ENCODE measurements at places on chromosomes 12 and 14. TPM values are rescaled to one million over a fixed set of nuclear protein-coding genes. Genes with fewer than 3 reads are reported as not detected.
A peak's percentile ranks its signal among the peaks of the same experiment; 100 is the strongest.

DNA sequence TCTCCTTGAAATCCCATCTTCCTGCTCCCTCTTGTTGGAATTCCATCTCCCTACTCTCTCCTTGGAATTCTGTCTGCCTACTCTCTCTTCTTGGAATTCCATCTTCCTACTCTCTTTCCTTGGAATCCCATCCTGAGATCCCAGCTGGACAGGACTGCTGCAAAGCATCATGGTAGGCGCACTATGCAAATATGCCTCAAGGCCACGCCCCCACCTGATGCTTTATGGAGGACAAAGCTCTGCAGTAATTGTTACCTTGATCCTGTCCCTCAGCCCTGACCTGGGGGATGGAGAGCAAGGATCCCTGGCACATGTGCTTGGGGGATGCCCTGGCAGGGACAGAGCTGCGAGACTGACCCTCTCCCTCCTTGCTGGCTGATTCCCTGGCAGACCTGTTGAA lies 185.6 kb downstream of the TBX5 start:
- no peaks in the 10 kb centered on the region for H3K27me3 ChIP-seq
- no peaks in the 10 kb centered on the region for H3K4me1 ChIP-seq
- H3K4me3 ChIP-seq: no peak overlapping the region
- H3K27ac ChIP-seq: no peak overlapping the region

GRCh38 chr12:123059500-123059899 lies 79.0 kb downstream of the ARL6IP4 start:
- no peak overlapping the region for H3K27ac ChIP-seq
- no peaks in the 10 kb centered on the region for H3K36me3 ChIP-seq
- H3K27me3 ChIP-seq: no peaks in the 10 kb centered on the region
- peaks cover 22% of the 10 kb centered on the region for H3K4me1 ChIP-seq

DNA sequence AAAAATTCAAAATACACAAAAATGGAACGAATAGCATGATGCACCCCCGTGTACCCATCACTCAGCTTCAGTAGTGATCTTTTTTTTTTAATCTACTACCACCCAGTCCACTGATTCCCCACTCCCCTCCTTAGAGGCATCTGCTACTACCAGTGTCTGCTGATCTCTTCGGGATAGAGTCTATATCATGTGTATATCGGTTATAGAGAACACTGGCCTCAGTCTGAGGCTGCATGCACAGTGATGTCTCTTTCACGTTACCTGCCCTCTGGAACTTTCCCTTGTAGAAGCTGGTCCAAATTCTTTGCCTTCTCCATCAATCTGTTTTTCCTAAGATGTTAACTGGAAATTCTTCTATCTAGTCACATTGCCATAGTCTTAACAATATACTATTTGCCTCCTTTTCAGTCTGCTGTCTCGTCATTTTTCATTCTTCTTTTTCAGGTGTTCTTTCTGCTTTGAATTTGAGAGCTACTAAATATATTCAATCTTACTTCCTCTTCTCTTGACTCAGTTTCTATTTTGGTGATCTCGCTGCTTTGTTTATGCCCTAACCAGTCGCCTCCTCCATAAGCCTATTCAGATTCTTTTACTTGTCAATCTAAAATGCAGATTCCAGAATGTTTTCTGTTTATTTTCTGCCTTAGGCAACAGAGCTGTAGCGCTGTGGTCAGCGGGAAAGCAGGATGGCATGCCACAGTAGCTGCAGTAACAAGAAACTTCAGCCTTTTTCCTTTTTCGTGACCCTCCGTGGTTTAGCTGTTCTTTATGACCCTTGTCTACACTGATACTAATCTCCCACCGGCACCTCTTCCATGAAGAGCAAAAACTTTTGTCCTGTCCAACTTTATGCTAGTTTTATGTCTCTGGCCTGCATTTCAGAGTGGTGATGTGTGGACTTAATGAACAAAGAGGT lies 67.0 kb downstream of the FBXW8 start:
- peaks cover 9% of the 10 kb centered on the region for H3K36me3 ChIP-seq
- no peaks in the 10 kb centered on the region for H3K27me3 ChIP-seq
- no peaks in the 10 kb centered on the region for H3K4me1 ChIP-seq
- H3K27ac ChIP-seq: no peak overlapping the region

GRCh38 chr12:52351196-52352059 lies 15.9 kb downstream of the KRT85 start:
- no peak overlapping the region for H3K4me3 ChIP-seq
- H3K27me3 ChIP-seq: no peaks in the 10 kb centered on the region
- no peak for DNase-seq
- H3K36me3 ChIP-seq: no peaks in the 10 kb centered on the region
- no peaks in the 10 kb centered on the region for H3K4me1 ChIP-seq
- H3K27ac ChIP-seq: no peak overlapping the region

DNA sequence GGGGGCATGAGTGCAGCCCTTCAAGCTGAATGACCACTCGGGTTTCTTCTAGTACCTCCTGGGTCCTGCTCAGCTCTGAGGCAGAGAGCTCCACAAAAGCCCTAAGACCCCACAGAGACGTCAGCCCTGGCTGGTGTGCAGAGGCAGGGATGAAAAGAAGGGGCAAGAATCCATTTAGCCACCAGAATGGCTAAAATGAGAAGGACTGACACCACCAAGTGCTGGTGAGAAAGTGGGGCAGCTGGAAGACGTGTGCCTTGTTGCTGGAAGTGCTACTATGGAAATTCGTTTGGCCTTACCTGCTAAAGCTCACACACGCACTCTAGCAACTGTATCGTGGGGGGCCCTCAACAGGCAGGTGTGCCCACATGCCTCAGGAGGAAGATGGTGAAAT lies 26.7 kb downstream of the RILPL1 start:
- H3K36me3 ChIP-seq: no peaks in the 10 kb centered on the region
- H3K27ac ChIP-seq: no peak overlapping the region
- H3K27me3 ChIP-seq: no peaks in the 10 kb centered on the region
- DNase-seq: no peak
- H3K4me3 ChIP-seq: no peak overlapping the region
- no peaks in the 10 kb centered on the region for H3K4me1 ChIP-seq

GRCh38 chr12:64029013-64029857 lies 184.7 kb downstream of the SRGAP1 start:
- H3K4me3 ChIP-seq: no peak overlapping the region
- no peaks in the 10 kb centered on the region for H3K36me3 ChIP-seq
- no peaks in the 10 kb centered on the region for H3K4me1 ChIP-seq

DNA sequence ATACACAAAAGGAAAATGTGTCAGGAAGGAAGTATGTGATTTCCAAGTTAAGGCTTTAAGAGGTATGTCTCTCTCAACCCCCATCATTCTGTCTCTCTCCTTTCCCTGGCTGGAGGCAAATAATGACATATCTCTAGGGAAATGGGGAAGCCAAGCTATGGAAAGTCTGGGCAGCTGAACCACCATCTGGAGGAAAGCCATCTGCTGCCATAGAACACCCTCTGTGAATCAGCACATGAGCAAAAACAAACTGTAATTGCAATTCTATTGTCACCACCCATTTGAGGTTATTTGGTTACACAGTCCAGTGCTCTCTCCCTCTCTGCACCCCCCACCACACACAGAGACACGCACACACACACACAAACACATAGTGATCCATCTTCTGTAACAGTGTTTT lies 766.2 kb downstream of the FLRT2 start:
- no peaks in the 10 kb centered on the region for H3K4me1 ChIP-seq
- no peak overlapping the region for H3K27ac ChIP-seq
- H3K36me3 ChIP-seq: no peaks in the 10 kb centered on the region
- DNase-seq: no peak

DNA sequence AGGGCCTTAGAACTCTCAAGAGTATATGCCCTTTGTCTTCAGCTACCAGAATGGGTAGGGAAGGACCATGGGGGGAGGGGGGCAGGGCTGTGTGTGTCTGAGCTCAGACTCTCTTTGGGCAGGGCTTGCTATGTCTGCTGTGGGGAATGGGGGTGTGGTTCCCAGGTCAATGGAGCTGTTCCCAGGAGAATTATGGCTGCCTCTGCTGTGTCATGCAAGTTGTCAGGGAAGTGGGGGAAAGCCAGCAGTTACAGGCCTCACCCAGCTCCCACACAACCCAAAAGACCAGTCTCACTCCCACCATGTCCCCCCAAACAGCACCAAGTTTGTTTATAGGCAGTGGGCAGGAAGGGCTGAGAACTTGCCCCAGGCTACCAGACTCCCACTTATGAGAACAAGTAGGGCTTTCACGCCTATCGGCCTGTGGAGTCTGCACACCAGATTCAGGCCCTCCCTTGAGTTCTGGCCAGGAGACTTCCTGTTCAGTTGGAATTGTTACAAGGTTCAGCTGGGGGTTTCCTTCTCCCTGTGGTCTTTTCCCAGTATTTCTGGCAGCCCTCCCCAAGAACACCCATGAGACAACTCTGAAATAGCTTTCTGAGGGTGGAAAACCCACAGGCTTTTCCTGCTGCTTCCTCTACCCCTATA lies 6.1 kb upstream of the SERPINA11 start:
- no peak for DNase-seq
- no peak overlapping the region for H3K4me3 ChIP-seq
- no peaks in the 10 kb centered on the region for H3K36me3 ChIP-seq

- no peaks in the 10 kb centered on the region for H3K36me3 ChIP-seq
- DNase-seq: no peak
- H3K27me3 ChIP-seq: no peaks in the 10 kb centered on the region
- H3K27ac ChIP-seq: no peak overlapping the region
Observed at GRCh38 chr14:53336729-53337128, 183.6 kb upstream of the DDHD1 start.

DNA sequence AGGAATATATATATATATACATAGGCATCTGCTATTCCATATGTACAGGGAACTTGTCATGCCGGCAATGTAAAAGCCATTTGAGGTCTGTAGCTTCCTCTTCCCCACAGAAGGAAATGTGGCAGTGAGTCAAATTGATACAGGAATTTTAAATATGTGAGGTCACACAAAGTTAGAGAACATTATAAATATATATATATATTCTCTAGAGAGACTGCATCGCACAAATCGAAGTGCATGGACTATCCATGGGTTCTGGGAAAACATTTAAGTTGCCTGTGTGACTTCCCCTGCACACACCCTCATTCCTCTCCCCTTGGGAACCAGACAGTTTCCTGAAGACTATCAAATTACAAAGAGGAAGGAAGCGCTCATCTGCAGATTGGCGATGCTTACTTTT lies 100.9 kb upstream of the CCDC91 start:
- DNase-seq: no peak
- H3K27ac ChIP-seq: no peak overlapping the region
- H3K4me1 ChIP-seq: no peaks in the 10 kb centered on the region

GRCh38 chr12:105359856-105360255 lies 29.4 kb downstream of the C12orf75 start:
- H3K27ac ChIP-seq: no peak overlapping the region
- H3K4me3 ChIP-seq: no peak overlapping the region
- no peaks in the 10 kb centered on the region for H3K27me3 ChIP-seq
- H3K36me3 ChIP-seq: no peaks in the 10 kb centered on the region
- no peak for DNase-seq

GRCh38 chr12:13976028-13976584 lies 5.3 kb downstream of the GRIN2B start:
- H3K4me3 ChIP-seq: no peak overlapping the region
- no peaks in the 10 kb centered on the region for H3K36me3 ChIP-seq

- H3K4me1 ChIP-seq: peaks cover 46% of the 10 kb centered on the region
- H3K4me3 ChIP-seq: no peak overlapping the region
- H3K27me3 ChIP-seq: no peaks in the 10 kb centered on the region
- no peaks in the 10 kb centered on the region for H3K36me3 ChIP-seq
- H3K27ac ChIP-seq: peak overlapping the region; percentile 36
Observed at GRCh38 chr12:111314953-111315539, 53.8 kb downstream of the PHETA1 start.

GRCh38 chr14:104695660-104696000 lies 6.2 kb downstream of the INF2 start:
- no peak overlapping the region for H3K27ac ChIP-seq
- H3K4me1 ChIP-seq: peaks cover 34% of the 10 kb centered on the region
- no peaks in the 10 kb centered on the region for H3K36me3 ChIP-seq
- H3K27me3 ChIP-seq: no peaks in the 10 kb centered on the region
- DNase-seq: no peak
- H3K4me3 ChIP-seq: no peak overlapping the region

DNA sequence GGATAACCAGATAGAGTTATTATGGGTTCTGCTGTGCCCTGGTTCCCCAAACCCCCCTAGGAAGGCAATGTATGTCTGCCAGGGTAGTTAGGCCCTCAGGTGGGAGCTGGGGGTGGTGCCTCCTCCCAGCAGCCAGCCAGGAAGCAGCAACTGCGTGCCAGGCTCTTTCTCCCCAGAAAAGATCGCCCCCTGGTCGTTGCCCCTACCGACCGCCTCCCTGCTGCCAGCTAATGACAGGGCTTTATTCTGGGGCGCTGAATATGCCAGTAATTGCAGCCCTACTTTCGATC lies 36.3 kb downstream of the IQSEC3 start:
- H3K4me1 ChIP-seq: no peaks in the 10 kb centered on the region
- H3K27ac ChIP-seq: no peak overlapping the region
- no peaks in the 10 kb centered on the region for H3K27me3 ChIP-seq
- no peak for DNase-seq

GRCh38 chr12:56840922-56841321 lies 77.8 kb downstream of the HSD17B6 start:
- H3K27ac ChIP-seq: no peak overlapping the region
- no peaks in the 10 kb centered on the region for H3K36me3 ChIP-seq
- no peak for DNase-seq

DNA sequence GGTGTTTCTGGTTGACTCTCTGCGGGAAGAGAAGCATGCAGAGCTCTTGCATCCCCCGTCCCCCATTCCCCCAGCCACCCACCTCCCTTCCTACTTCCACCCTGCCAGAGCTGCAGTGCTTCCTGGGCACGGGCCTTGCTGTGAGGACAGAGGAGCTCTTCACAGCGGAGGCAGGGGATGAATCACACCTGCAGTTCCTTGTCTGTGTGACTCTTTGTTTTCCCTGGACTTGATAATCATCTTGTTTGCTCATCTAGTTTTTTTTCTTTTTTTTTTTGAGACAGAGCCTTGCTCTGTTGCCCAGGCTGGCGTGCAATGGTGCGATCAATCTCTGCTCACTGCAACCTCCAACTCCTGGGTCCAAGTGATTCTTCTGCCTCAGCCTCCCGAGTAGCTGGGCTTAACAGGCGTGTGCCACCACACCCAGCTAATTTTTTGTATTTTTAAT lies 27.8 kb downstream of the ANKRD9 start:
- peaks cover 17% of the 10 kb centered on the region for H3K36me3 ChIP-seq
- no peak overlapping the region for H3K4me3 ChIP-seq
- H3K27ac ChIP-seq: no peak overlapping the region
- H3K4me1 ChIP-seq: peaks cover 5% of the 10 kb centered on the region
- DNase-seq: no peak
- H3K27me3 ChIP-seq: no peaks in the 10 kb centered on the region

DNA sequence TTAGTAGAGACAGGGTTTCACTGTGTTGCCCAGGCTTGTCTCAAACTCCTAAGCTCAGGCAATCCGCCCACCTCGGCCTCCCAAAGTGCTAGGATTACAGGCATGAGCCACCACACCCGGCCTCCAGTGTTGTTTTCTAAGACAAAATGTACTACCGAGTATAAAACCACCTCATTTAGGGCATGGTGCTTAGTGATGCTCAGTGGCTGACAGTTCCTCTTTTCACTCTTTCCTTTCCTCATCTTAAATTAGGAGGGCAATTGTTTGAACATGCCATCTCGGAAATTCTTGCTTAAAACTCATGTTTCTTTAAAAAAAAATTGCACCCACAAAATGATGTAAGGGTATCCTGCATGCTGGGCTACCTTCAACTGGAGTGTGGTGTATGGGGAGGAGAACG lies 89.0 kb downstream of the RFX4 start:
- H3K36me3 ChIP-seq: no peaks in the 10 kb centered on the region
- peaks cover 6% of the 10 kb centered on the region for H3K27me3 ChIP-seq
- H3K4me1 ChIP-seq: no peaks in the 10 kb centered on the region

The FKBP3 gene
- 50.3 TPM for polyA plus RNA-seq

The FAM181A gene
- not detected for polyA plus RNA-seq

The OR6C2 gene
- polyA plus RNA-seq: not detected

The GPATCH2L gene
- 13.8 TPM for polyA plus RNA-seq

The FRS2 gene
- 13.0 TPM for polyA plus RNA-seq

The A2M gene
- polyA plus RNA-seq: not detected

The MAP3K9 gene
- polyA plus RNA-seq: not detected

The ZNF605 gene
- 0.48 TPM for polyA plus RNA-seq
